Stimulated activated CD4-positive, alpha-beta T cell treated with anti-CD3 and anti-CD28 coated beads, Interleukin-15, amount 100 ng/mL, for 1 hour (primary cell): ENCODE measurements at places on chromosomes 11 and 22.

GRCh38 chr11:116596346-116597260 is 176.2 kb downstream of the BUD13 start:
- DNase-seq = no peak

DNA sequence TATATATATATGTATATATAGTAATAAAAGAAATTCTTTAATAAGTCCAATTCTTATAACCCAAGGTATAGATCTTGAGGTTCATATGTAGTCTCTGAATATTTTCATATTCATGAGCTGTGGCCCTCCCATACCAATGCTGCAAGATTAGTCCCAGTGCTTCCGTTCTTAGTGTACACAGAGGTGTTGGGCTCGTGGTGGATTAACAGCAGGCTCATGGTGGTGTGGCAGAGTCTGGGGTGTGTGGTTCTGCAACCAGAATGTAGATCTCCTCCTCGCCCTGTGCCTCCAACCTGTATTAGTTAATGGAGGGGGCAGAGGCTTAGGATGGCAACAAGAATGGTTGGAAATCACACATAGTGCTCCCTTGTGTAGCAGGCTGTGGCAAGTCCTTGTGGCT is 16.8 kb downstream of the PRDM10 start:
- no peak for DNase-seq

DNA sequence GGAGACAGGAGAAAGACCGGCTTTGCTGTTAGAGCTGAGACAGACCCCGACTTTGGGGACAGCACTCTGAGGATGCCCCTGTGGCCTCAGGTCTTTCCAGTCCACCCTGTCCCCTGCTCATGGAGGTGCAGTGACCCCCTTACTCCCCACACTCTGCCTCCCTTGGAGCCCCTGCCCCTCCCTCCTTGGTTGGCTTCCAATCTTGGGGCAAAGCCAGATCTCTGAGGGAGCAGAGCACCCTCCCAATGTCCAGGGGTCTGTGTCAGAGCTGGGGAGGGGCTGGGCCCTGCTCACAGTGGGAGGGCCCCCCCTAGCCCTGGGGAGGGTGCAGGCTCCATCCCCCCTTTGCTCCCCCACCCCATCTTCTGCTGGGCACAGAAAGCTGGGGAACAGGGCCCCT is 50.0 kb downstream of the IGLL1 start:
- DNase-seq = no peak

- DNase-seq = no peak
Measured at GRCh38 chr22:19003508-19003907, 67.4 kb upstream of the PRODH start.

- no peak for DNase-seq
Measured at GRCh38 chr11:25790396-25790795, 541.5 kb upstream of the ANO3 start.

DNA sequence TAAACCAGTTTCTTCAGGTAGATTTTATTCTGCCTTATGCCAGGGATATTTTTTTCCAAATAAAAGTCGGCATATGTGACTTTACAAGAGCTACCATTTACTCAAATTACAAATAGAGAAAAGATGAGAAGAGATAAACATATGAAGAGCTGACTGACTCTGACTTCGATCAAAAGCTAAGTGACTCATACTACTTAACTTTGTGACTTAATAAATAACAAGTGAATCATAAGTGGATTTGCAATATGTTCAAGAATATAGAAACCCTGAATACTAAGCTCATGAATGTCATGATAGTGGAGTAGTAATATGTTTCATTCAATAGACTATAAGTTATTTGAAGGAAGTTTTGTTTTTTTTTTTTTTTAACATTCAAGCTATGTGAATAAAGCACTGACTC is 130.5 kb upstream of the ANO3 start:
- DNase-seq = no peak

GRCh38 chr22:38124236-38124974 is 13.9 kb upstream of the BAIAP2L2 start:
- no peak for DNase-seq

- DNase-seq = no peak
Measured at GRCh38 chr22:41917375-41917902, 2.6 kb upstream of the SHISA8 start.

GRCh38 chr22:26903030-26903856 is 245.9 kb downstream of the MIAT start:
- DNase-seq = no peak

DNA sequence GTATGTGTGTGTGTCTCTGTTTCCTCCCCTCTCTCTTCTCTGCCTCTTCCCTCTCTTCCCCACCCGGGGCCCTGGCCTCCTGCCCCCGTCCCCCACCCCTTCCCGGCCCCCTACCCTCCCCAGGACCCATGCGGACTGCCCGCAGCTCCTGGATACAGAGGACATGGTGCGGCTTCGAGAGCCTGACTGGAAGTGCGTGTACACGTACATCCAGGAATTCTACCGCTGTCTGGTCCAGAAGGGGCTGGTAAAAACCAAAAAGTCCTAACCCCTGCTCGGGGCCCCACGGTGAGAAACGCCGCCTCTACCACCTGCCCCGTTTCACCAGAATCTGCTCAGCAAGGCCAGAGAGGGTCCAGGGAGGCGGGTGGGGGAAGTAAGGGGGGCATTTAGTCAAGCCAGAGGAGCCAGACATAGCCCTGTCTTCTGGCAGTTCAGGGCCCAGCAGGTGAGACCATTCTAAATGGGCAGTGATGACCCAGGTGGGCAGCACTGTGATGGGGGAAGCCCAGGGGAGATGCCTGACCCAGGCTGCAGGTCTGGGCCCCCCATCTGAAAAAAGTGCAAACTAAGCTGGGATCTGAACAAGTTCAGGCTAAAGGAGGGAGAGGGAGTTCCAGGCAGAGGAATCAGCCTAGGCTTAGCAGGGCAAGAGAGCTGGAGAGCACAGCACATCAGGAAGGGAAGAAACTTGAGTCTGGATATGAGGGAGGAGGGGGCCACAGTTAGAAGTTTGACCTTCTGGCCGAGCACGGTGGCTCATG is 6.4 kb downstream of the SELENOM start:
- DNase-seq = no peak

- no peak for DNase-seq
Measured at GRCh38 chr11:112396076-112396475, 135.4 kb upstream of the PLET1 start.

DNA sequence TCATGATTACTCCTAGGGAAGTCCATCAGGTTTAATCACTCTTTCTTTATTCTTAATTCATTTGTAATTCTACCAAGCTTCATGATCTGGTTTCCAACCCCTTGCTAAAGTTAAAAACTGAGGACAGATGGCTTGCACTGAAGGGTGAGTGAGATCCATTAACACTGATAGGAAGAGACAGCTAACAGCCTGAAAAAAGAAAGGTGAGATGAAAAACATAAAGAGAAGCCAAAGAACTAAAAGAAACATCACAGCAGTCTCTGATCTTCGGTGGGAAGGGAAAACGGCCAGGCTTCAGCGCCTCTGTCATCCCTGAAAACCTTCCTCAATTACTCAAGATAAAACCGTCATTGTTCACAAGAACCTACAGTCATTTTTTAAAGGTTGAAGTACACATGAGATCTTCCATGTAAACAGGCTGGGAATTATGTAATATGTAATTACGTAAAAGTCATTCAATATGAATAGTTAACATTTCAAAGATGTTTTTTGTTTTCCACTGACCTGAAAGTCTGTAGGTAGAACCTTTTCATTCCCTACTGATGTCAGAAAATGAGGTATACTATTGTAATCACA is 41.3 kb downstream of the VSIG10L2 start:
- no peak for DNase-seq

DNA sequence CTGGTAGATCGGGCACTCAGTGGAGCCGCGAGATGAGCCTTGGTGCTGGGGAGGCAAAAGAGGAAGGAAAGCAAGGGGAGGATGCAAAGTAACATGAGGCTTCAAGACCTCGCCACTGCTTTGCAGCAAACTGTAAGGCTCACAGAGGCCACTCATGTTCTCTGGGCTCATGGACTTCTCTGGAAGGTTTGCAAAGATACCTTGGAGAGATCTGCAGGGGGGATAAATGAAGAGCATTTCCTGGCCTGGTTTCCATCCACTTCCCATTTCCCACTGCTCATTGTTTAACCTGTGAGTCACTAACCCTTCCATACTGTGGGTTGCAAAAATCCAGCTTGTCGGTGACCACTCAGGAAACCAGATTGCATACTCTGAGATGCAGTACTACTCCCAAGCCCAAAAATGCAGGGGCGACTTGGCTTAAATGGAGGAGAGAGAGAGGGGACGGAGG is 38.5 kb downstream of the OSBP2 start:
- no peak for DNase-seq

GRCh38 chr11:75536786-75537641 is 11.3 kb upstream of the GDPD5 start:
- DNase-seq = no peak

DNA sequence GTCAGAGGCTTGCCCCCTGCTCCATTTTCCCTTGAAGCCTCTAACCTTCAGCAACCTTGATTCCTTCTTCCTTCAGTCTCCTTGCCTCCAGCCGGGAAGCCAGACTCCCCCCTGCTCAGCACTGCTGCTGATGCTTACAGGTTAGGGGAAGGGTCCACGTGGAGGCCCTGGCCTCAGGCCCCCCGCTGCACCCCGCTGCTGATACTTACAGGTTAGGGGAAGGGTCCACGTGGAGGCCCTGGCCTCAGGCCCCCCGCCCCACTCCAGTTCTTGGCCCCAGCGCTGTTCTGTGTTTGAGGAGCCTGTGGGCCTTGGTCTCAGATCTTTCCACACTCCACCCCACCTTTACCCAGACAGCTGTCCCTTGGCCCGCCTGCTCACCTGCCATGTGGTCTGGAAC is 25.6 kb upstream of the PKNOX2 start:
- DNase-seq = no peak

DNA sequence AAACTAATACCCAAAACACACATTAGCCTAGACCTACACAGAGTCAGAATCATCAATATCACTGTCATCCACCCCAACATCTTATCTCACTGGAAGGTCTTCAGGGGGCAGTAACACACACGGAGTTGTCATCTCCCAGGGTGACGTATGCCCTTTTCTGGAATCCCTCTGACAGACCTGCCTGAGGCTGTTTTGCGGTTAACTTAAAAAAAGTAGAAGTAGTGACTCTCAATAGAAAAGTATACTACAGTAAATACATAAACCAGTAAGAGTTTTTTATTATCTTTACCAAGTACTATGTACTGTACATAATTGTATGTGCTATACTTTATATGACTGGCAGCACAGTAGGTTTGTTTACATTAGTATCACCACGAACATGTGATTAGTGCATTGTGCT is 80.5 kb downstream of the PGR start:
- no peak for DNase-seq

DNA sequence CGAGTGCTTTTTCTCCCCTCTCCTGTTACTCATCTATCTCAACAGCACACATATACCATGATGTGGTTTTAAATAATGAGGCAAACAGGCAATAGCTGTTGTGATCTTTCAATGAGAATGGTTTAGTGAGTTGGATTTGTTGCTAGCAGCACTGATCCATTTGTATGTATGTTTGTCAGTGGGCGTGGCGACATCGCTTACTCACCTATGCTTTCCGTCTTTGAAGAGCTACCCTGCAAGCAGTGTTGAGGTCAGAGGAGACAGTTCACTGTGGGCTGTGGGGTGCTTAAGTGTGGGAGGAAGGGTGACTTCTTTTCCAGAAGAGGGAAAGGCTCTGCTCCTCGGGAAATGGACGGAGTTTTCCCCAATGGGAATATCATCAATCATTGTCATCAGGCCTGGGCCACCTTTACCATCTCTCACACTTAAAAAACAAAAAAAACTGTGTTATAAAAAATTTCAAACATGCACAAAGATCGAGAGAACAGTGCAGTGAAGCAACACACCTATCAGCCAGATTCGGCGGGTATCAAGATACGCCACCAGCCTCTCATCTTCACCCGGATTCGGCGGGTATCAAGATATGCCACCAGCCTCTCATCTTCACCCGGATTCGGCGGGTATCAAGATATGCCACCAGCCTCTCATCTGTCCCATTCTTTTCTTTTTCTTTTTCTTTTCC is 83.8 kb downstream of the TBC1D22A start:
- DNase-seq = no peak

- no peak for DNase-seq
Measured at GRCh38 chr11:36622431-36623136, 24.5 kb upstream of the RAG2 start.

DNA sequence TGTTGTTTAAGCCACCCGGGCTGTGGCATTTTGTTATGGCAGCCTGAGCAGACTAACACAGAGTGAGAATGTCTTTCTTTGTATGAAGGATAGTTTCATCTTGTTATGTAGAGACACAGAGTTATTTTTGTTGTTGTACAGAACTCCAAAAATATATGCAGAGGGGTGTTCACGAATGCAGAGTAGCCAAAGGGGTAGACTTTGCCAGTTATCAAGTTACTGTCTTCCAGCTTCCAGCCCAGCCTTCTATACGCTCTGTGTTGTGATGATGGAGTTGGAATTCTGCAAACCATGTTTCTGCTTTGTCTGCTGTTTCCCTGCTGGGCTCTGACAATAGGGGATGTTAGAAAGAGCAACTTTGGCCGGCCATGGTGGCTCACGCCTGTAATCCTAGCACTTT is 44.1 kb downstream of the RPS6KA4 start:
- DNase-seq = no peak

DNA sequence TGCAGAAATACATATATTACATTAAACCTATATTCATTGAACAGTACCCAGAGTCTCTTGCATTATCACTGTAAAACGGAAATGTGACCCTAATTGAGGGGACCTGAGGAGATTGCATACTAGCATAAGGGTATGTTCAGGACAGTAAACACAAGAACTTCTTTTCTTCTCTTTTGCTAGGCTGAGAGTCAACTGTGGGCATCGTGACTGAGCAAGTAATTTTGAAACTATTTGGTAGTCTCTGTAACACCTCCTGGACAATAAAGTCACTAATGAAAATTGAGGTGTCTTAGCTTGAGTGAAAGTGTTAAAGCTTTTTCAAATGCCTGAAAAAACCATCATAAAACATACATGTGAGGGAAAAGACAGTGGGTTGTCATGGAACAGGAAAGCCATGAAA is 90.9 kb downstream of the PDHX start:
- DNase-seq = no peak

DNA sequence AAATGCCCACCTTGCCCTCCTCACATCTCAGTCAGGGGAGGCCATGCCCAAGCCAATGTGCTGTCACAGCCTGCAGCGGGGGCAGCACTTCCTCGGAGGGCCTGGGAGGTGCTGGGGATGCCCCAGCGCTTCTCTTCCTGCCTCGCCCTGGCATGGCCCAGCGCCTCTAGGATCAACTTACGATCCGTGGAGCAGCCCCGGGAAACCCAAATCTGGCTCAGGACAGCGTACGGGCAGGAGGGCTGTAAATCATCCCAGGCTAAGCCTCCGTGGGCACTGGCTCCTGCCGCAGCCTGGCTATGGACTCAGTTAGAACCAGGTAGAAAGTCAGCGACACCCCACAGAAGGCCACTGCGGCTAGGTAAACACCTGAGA is 60.9 kb upstream of the EMID1 start:
- no peak for DNase-seq

DNA sequence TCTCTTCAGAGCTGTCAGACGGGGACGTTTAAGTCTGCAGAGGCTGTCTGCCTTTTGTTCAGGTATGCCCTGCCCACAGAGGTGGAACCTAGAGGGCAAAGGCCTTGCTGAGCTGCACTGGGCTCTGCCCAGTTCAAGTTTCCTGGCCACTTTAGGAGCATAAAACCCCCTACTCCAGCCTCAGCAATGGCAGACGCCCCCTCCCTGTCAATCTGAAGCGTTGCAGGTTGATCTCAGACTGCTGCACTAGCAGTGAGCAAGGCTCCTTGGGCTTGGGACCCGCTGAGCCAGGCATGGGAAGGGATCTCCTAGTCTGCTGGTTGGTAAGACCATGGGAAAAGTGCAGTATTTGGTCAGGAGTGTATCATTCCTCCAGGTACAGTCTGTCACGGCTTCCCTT is 66.6 kb upstream of the TP53I11 start:
- no peak for DNase-seq
